Prostate gland (tissue), 2 donors: ENCODE measurements at places on chromosomes 13 and 19. TPM values are rescaled to one million over a fixed set of nuclear protein-coding genes. Genes with fewer than 3 reads are reported as not detected.
A peak's percentile ranks its signal among the peaks of the same experiment; 100 is the strongest.

DNA sequence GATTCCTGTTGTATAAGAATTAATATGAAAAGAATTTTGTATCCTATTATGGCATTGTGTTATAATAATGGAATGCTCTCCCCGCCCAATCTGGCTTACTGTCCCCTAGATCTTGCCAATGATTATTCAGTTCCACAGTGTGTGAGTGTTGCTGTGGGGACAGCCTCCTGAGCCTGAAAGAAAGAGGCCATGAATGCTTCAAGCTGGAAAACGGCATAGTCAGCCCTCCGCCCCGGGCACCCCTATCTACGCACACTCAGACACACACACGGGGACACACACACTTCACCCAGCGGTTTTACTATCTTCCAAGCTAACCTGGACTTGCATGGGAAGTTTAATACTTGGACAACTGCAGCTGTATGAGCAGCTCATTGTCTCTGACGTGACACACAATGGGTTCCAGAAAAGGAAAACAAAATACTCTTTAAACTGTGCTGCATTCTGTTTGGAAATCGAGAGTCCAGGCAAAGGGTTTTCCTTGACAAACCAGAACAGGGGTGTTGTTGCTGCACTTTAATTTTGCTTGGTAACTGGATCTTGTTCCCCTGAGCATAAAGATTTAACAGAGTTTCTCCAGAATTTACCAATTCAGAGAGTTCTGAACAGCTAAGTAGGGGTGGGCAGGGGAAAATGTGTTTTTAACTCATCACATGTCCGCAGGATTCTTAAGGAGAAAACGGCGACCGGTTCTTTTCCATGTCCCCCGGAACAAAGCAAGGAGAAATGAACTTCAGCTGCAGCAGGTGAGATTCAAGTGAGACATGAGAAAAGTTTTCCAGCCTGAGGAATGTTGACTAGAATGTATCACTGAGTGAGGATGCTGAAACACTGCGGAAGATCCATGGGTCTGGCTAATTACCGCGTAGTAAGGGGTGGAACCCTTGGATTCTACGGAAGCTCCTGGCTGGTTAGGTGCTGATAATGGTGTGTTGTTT, 472.9 kb downstream of the FOXO1 start:
- H3K36me3 ChIP-seq = no peaks in the 10 kb centered on the region
- H3K27ac ChIP-seq = peak overlapping the region; percentile 50
- H3K4me1 ChIP-seq = no peaks in the 10 kb centered on the region
- no peaks in the 10 kb centered on the region for H3K27me3 ChIP-seq
- no peak for DNase-seq

The DIAPH3 gene
- total RNA-seq = 0.27 TPM

- H3K27ac ChIP-seq = no peak overlapping the region
- H3K4me1 ChIP-seq = no peaks in the 10 kb centered on the region
- no peak overlapping the region for H3K4me3 ChIP-seq
- no peaks in the 10 kb centered on the region for H3K27me3 ChIP-seq
These were observed 668.3 kb downstream of the UQCRFS1 start for GRCh38 chr19:28544451-28545261.

GRCh38 chr19:10283301-10284064, 3.3 kb upstream of the ICAM4 start:
- H3K27me3 ChIP-seq = peaks cover 5% of the 10 kb centered on the region
- no peak overlapping the region for H3K27ac ChIP-seq
- no peaks in the 10 kb centered on the region for H3K36me3 ChIP-seq
- no peak overlapping the region for H3K4me3 ChIP-seq

DNA sequence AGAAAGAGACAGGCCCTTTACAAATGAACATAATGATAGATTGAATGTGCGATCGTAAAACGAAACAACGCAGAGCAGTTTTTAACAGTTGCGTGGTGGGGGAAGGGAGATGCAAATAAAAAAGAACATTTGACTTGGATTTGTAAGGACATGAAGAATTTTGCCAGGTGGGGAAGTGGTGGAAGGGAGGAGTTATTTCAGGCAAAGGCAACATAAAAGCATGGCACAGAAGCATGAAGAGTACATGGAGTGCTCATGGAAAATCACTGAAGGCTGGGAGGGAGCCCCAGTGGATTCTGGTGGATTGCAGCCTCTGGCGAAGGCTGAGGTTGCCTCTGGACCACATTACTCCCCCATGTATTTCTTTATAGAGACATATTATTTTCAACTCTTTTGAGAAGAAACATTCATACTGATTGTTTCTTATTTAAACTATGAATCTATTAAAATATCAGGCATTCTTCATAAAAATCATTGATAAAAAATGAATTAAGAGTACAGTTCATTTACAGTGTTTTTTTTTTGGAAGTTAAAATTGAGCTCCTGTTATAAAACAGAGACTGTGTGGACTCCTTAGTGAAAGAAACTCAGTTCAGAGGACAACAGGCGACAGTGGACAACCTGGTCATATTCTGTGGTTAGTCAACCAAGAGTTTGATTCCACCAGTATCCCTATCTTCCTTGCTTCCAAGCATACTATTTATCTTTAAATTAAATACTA, 57.5 kb downstream of the STARD13 start:
- peaks cover 6% of the 10 kb centered on the region for H3K4me1 ChIP-seq
- no peaks in the 10 kb centered on the region for H3K27me3 ChIP-seq
- H3K27ac ChIP-seq = peak overlapping the region; percentile 49
- H3K4me3 ChIP-seq = no peak overlapping the region
- peak; percentile 71 for DNase-seq

GRCh38 chr19:48637948-48638830, 1.0 kb upstream of the DBP start:
- H3K4me1 ChIP-seq = peaks cover 15% of the 10 kb centered on the region
- DNase-seq = peak; percentile 88
- peak overlapping the region; percentile 72 for H3K4me3 ChIP-seq
- H3K27me3 ChIP-seq = no peaks in the 10 kb centered on the region
- no peaks in the 10 kb centered on the region for H3K36me3 ChIP-seq

The PDE4C gene
- total RNA-seq = 1.6 TPM

The MAST3 gene
- total RNA-seq = 10.8 TPM

- no peaks in the 10 kb centered on the region for H3K27me3 ChIP-seq
- no peaks in the 10 kb centered on the region for H3K36me3 ChIP-seq
These were observed 68.5 kb downstream of the TEX29 start for GRCh38 chr13:111388851-111389500.

The GFY gene
- not detected for total RNA-seq

- DNase-seq = no peak
- no peak overlapping the region for H3K27ac ChIP-seq
- no peak overlapping the region for H3K4me3 ChIP-seq
- no peaks in the 10 kb centered on the region for H3K4me1 ChIP-seq
These were observed 28.3 kb downstream of the CNMD start for GRCh38 chr13:52711286-52711685.

DNA sequence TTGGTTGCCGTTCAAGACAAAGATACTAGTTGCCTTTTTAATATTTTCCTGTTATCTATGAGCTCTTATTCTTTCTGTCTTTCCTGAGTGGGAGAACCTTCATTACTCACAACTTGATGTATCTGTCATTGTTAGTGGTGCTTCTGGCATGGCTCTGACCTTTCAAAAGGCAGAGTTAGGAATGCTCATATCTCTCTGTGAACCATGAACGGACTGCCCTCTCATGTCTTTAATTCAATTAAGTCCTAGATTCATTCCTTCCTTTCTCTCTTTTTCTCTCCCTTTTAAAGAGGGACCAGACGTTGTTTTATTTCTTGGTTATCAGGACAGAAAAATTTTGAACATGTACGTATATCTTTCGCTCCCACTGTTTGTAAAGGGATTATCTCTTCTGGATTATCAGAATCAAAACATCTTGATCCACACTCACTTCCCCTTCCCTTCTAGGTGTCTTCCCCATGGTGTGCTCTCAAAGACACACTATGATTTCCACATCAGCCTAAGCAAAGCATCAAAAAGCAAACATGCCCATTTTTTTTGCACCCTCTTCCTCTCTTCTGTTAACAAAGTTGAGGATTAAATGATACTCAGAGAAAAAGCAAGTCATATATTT, 90.3 kb downstream of the LRCH1 start:
- no peak overlapping the region for H3K27ac ChIP-seq
- no peaks in the 10 kb centered on the region for H3K36me3 ChIP-seq
- H3K4me3 ChIP-seq = no peak overlapping the region
- no peaks in the 10 kb centered on the region for H3K4me1 ChIP-seq
- no peaks in the 10 kb centered on the region for H3K27me3 ChIP-seq
